Astrocyte (in vitro differentiated cells and primary cell): ENCODE measurements at places on chromosomes 3 and 15. TPM values are rescaled to one million over a fixed set of nuclear protein-coding genes. Genes with fewer than 3 reads are reported as not detected.

CYP8B1 gene
- total RNA-seq = not detected in 2 replicates

DNA sequence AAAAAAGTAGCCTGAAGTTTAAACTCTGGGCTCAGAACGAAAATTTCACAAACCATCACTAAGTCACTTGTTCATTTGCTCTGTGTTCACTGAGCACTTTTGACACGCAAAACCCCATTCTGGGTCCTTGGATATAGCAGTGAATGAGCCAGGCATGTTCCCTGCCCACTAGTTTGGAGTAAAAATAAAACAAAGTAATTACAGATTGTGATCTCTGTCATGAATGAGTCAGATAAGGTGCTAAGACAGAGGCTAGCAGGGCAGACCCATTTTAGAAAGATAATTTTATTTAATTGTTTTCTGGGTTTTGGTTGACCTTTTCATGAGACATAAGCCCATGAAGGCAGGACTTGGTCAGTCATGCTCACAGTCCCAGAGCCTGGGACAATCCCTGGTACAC lies 84.1 kb upstream of the ARHGEF3 start:
- no peak for DNase-seq

DNA sequence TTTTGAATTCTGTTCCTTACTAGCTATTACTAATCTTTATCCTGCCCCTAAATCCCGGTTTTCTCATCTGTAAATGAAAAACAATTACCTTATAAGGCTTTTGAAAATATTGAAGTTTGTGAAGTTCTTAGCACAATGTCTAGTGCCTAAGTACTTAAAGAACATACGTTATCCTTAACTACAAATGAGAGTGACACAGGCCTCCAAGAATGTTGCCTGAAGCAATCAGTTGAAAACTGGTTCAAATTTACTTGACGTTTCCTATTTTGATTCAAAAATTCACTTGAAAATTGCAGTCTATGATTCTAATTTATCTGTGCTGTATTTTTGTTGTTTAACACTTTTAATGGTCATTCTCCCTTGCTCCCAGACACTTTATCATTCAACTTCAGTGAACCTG lies 3.2 kb downstream of the SENP7 start:
- no peak for DNase-seq

TXNRD3 gene
- 7.6 and 11.1 TPM in 2 replicates for total RNA-seq

- DNase-seq = no peak
Observed at GRCh38 chr3:129312671-129313414, 34.2 kb downstream of the HMCES start.

DNA sequence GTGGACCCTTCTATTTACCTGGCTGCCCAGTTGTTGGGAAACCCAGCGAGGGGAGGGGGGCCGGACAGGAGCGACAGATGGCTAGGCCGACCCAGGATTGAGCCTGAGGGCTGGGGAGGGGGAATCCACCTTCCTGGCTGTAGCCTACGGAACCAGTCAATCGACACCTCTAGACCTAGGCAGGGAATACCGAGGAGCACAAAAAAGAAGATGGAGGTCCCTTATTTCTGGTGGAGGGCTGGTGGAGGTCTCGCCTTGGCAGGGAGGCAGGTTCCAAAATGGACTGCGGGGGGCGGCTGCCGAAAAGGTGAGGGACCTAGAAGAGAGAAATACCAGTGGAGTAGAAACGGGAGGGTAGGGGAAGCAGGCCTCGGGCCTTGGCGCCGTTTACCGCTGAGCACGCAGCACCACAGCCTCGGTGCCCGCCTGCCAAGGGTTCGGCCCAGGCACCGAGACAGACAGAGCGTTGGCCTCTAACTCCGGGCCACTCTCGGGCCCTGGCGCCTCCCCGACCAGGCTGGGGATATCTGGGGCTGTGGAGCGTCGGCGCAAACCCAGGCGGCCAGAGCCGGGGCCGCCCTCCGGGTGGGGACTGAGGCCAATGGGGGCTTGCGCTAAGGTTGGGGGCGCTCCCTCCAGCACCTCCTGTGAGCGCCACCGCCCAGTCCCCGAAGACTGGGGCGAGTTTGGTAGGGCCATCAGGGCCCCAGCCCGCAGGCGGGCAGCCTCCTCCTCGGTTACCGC lies 1.6 kb downstream of the ANKRD63 start:
- no peak for DNase-seq

DNA sequence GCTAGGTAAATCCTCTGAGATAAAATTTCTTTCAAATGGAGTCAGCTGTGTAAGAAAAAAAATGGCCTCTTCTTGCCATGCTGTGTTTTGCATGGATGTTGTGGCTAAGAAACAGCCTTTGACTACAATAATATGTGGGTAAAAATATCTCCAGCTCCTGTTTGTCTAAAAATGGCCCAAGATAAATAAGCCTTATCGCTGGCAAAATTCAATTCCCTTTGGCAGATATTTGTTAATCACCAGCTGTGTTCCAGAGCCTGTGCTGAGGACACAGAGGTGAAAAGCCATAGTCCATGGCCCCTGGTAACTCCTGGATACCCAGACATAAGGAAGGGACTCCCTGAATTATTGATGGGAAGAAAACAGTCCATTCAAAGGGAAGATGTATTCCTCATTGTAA lies 15.3 kb upstream of the RAMAC start:
- no peak for DNase-seq

TMCO5A gene
- not detected in 2 replicates for total RNA-seq
